ENCODE measurements at places on chromosomes 5 and 9. TPM values are rescaled to one million over a fixed set of nuclear protein-coding genes. Genes with fewer than 3 reads are reported as not detected.

C9 gene
- 0.07 TPM for total RNA-seq

DNA sequence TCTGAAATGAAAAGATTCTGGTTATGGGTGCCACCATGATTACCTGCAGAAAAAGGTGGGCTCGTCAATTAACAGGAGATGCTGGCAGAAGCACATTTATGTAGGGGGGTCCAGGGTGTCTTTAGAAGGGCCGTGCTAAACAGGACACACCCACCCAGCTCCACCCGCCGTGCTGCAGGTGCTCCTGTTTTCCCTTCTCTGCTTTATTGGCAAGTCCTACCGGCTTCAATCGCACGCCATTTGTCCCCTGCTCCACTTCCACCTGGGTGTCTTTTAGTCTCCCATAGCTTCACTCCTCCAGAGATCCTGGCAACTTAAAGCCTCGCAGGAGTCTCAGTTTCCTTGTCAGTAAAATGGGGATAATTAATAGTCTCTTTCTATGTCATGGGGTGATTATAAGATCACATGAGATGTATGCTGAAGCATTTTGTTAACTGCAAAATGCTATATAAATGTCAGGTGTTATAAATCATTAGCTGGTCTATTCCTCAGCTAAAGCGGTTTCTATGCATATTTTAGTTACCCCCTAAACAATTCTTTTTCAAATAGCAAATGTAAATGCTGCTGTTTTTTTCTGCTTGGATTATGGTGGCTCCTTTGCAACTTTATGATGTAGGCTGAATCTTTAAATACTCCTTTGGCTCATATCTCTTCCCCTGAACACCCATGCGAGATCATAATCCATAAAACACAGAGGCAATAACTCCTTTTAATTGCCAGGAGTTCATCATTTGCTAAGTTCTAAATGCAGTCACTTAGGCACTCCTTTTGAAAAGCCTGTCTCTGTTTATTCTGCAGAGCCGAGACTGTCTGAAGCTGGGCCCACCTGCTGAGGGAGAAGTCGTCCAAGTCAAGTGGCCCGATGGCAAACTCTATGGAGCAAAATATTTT lies 406.9 kb downstream of the KDM4C start:
- H3K4me3 ChIP-seq = no peak overlapping the region
- H3K4me1 ChIP-seq = no peaks in the 10 kb centered on the region
- DNase-seq = no peak

GRCh38 chr9:70042461-70043215 lies 1.0 kb upstream of the MAMDC2 start:
- no peaks in the 10 kb centered on the region for H3K27me3 ChIP-seq
- peaks cover 28% of the 10 kb centered on the region for H3K4me1 ChIP-seq
- H3K4me3 ChIP-seq = no peak overlapping the region
- no peaks in the 10 kb centered on the region for H3K36me3 ChIP-seq

DNA sequence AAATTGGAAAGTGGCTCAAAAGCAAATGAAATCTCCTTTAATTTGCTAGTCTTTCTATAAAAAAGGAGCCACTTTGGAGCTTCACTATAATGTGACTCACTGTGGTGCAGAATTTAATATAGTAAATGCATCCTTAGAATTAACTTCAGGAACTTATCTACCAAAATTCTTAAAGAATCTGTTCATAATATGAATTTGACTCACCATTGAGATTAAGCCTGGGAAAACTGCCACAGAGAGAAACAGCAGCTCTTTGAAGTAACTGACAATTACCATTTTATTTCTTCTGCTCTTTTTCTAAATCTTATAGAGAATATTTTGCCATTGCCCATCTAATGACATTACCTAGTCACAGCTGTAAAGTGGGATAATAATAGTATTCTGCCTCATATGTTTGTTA lies 211.9 kb upstream of the CDH6 start:
- no peaks in the 10 kb centered on the region for H3K36me3 ChIP-seq
- no peaks in the 10 kb centered on the region for H3K4me1 ChIP-seq
- DNase-seq = peak; percentile 63
- H3K27me3 ChIP-seq = no peaks in the 10 kb centered on the region
- no peak overlapping the region for H3K4me3 ChIP-seq
- no peak overlapping the region for H3K27ac ChIP-seq

GRCh38 chr5:174047472-174048099 lies 2.1 kb downstream of the NSG2 start:
- H3K4me3 ChIP-seq = no peak overlapping the region
- no peak overlapping the region for H3K27ac ChIP-seq
- H3K36me3 ChIP-seq = no peaks in the 10 kb centered on the region
- H3K27me3 ChIP-seq = no peaks in the 10 kb centered on the region
- DNase-seq = no peak

- H3K4me1 ChIP-seq = no peaks in the 10 kb centered on the region
- no peaks in the 10 kb centered on the region for H3K27me3 ChIP-seq
- H3K36me3 ChIP-seq = peaks cover 58% of the 10 kb centered on the region
- H3K4me3 ChIP-seq = no peak overlapping the region
- no peak for DNase-seq
- no peak overlapping the region for H3K27ac ChIP-seq
Measured at GRCh38 chr5:134392301-134392700, 19.4 kb downstream of the CDKN2AIPNL start.

SH3TC2 gene
- 2.6 TPM for total RNA-seq

DNA sequence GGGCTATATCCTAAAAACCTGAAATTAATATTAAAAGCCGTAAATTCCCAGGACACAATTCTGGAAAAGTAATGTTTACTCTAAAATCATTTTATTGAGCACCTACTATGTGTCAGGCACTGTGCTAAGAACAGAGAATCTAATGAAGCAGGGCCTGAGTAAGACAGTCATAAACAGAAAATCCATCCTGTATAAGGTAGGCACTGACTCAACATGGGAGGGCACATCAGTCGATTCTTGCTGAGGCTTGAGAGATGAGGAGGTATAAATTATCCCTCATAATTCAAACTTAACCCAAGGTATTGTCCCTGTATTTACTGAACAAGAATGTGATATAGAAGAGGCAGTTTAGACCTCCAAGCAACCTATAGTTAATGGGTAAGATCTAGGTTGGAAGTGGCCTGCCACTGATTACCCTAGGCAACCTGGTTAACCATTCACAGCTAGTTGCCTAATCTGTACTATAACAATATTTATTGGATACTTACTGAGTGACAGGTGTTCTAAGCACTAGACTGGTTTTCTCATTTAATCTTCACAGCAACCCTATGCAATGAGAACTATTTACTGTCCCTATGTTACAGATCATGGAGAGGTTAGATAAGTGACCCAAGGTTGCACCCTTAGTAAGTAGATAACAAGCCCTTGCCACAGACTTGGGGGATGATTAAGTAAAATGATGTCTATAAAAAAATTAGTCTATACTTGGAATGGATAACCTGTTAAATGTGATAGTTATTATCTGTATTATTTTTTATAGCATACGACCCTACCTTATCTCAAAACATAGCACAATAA lies 317.7 kb downstream of the PDE4D start:
- no peaks in the 10 kb centered on the region for H3K36me3 ChIP-seq
- no peaks in the 10 kb centered on the region for H3K4me1 ChIP-seq
- DNase-seq = no peak
- no peaks in the 10 kb centered on the region for H3K27me3 ChIP-seq
- H3K27ac ChIP-seq = no peak overlapping the region

ERCC6L2 gene
- 32.5 TPM for total RNA-seq

PAM gene
- 259 TPM for total RNA-seq

TNFSF15 gene
- 10.3 TPM for total RNA-seq

FPGS gene
- 49.4 TPM for total RNA-seq

CNTRL gene
- 4.6 TPM for total RNA-seq

DNA sequence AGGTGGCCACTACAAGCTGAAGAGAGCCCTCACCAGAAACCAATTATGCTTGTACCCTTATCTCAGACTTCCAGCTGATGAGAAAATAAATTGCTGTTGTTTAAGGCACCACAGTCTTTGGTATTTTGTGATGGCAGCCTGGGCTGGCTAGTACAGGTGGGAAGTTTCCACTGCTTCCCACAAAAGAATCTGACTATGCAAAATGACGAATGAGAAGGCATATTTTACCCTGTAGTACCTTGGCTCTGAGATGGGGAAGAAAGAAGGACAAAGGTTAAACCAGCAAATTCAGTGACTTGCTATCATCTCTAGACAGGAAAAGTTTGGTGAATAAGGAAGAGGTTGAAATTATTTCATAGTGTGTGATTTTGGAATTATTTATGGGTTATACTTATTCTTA lies 112.8 kb upstream of the ELL2 start:
- no peak for DNase-seq
- H3K36me3 ChIP-seq = no peaks in the 10 kb centered on the region
- no peaks in the 10 kb centered on the region for H3K27me3 ChIP-seq

DNA sequence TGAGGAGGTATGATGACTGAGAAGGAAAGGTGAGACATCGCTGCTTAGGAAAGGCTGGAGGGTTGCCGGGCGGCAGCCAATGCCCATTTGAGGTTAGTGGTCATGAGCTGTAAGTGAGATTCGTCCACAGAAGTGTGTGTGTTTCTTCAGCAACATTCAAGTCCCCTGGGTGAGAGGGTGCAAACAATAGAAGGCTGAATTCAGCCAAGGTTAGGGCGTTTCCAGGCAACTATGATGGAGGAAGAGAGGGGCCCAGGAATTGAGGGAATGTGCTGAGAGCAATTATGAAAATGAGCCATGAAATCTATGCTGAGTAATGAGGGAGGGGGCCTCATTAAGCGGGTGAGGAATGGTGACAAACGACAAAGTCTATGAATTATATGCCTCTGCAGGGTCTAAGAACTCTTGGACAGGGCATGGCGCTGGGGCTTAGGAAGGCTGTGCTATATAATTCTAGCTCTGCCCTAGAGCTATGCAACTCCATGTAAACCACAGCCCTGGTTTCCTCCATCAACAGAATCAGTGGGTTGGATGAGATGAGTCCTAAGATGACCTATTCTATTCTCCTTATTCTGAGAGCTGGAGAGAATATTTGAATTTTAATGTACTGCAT lies 96.0 kb downstream of the SLIT3 start:
- no peaks in the 10 kb centered on the region for H3K4me1 ChIP-seq
- no peaks in the 10 kb centered on the region for H3K36me3 ChIP-seq
- no peak for DNase-seq

DNA sequence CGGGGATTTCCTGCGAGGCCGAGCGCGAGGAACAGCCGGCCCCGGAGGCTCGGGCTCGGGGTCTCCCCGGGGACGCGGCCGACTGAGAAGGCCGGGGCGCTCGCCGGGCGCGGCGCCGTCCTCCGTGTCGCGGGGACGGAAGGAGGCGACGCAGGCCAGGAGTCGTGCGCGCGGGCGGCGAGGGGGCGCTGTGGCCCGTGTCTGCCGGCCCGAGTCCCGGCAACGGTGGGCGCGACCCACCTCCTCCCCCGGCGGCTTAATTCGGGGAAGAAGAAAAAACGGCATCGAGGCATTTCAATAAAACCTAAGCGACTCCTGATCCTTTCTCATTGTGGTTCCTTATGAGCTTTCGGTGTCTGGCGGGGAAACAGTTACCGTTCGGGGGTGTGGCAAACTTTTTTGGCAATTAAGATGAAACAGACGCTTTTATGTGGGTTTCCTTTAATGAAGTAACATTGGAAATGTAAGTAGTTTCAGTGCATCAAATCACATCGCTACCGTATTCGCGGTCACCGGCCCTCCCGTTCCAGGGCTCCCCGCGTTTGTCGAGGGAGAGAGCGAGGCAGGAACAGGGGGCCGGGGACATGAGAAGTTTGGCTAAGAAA lies 3.7 kb upstream of the IRX2 start:
- peaks cover 7% of the 10 kb centered on the region for H3K27me3 ChIP-seq
- H3K4me1 ChIP-seq = peaks cover 15% of the 10 kb centered on the region
- no peaks in the 10 kb centered on the region for H3K36me3 ChIP-seq
- peak overlapping the region; percentile 65 for H3K4me3 ChIP-seq

Data from astrocyte (in vitro differentiated cells and primary cell).